ENCODE measurements at places on chromosomes 5 and 9. TPM values are rescaled to one million over a fixed set of nuclear protein-coding genes. Genes with fewer than 3 reads are reported as not detected.

- no peaks in the 10 kb centered on the region for H3K27me3 ChIP-seq
- H3K4me1 ChIP-seq, result peaks cover 2% of the 10 kb centered on the region
- peak overlapping the region; percentile 76 for H3K4me3 ChIP-seq
- H3K27ac ChIP-seq, result peak overlapping the region; percentile 93
- no peak for DNase-seq
Observed at GRCh38 chr9:127876026-127876763, 1.3 kb downstream of the AK1 start.

Gene CDO1
- total RNA-seq, result 24.7 TPM

DNA sequence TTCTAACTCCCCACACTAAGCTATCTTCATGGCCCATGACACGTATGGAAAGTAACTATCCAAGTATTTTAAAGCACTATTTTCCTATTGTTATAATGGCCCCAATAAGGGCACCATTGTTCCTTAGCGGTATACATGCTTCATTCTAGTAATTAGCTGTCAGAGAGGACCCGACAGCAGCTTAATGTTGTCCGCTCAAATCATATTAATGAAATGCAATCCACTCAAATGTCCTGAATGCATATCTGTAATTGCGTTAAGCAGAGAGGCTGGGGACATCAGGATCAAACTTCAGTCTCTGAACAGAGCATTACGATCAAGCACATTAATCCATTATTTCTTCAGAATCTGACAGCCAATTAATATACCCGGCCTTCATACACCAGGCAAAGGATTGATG lies 139.7 kb downstream of the CRB2 start:
- no peak overlapping the region for H3K4me3 ChIP-seq
- H3K4me1 ChIP-seq, result no peaks in the 10 kb centered on the region
- H3K27ac ChIP-seq, result no peak overlapping the region

DNA sequence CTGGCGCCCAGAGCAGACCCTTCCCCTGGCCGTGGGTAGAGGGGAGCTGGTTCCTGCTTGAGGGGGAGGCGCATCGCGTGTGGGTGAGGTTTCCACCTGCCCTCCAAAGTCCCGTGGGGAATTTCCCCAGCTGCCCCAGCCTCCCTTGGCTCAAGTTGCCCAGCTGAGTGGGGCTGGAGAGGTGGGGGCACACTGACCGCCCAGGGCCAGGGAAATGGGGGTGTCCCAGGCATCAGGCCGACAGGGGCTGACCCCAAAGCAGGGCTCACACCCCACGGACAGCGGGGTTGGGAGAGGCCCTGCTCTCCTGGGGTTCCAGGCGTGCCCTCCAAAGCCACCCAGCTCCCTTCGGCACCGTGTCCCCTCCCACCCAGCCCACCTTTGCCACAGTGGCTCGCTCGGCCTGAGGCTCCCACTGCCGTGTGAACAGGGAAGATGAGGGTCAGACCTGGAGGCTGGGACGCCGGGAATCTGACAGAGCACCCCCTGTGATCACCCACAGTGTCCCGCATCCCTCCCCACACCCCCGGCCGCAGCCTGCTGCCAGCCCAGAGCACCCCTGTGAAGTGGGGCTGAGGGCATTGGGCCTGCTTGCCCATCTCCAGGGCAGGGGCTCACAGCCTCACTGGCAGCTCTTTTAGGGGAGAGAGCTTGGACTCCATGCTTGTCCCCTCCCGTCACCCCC lies 933 bp upstream of the EGFL7 start:
- H3K4me1 ChIP-seq, result no peaks in the 10 kb centered on the region
- H3K36me3 ChIP-seq, result peaks cover 20% of the 10 kb centered on the region
- H3K4me3 ChIP-seq, result peak overlapping the region; percentile 66
- H3K27me3 ChIP-seq, result no peaks in the 10 kb centered on the region
- DNase-seq, result no peak

Gene EDIL3
- total RNA-seq, result 9.0 TPM

DNA sequence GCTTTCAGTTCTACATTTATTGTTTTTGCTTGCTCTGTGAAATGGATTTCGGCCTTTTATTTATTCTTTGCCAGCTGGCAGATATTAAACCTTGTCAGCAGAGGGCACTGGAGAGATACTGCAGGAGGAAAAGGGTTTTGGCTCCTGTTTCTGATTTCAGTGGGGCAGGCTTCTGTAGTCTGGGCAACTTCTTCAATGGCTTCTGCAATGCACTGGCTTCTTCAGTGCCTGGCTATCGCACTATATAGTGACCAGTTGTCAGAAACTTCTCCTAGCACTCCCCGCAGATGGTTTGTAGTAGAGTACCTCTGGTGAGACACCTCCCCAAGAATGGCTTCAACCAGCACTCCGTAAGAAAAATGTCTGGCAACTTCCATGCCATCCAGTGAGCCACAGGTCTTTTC lies 3.2 kb upstream of the NFX1 start:
- H3K36me3 ChIP-seq, result peaks cover 16% of the 10 kb centered on the region
- H3K4me3 ChIP-seq, result no peak overlapping the region
- H3K27ac ChIP-seq, result peak overlapping the region; percentile 30
- no peaks in the 10 kb centered on the region for H3K27me3 ChIP-seq
- H3K4me1 ChIP-seq, result peaks cover 26% of the 10 kb centered on the region

Gene NR6A1
- 1.9 TPM for total RNA-seq

DNA sequence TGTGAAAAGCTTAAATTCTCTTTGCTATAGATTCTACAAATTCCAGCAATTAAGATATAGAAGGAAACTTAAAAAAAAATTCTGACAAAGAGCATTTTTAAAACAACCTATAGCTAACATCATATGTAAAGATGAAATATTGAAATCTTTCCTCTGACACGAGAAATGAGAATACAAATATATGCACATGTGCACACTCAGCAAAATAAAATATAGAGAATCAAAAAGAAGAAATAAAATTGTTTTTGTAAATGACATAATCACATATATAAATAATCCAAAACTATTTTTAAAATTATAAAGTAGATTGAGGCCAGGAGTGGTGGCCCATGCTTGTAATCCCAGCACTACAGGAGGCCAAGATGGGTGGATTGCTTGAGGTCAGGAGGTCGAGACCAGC lies 265.1 kb downstream of the IRX2 start:
- H3K36me3 ChIP-seq, result no peaks in the 10 kb centered on the region
- H3K4me1 ChIP-seq, result no peaks in the 10 kb centered on the region
- H3K4me3 ChIP-seq, result no peak overlapping the region
- H3K27me3 ChIP-seq, result no peaks in the 10 kb centered on the region

DNA sequence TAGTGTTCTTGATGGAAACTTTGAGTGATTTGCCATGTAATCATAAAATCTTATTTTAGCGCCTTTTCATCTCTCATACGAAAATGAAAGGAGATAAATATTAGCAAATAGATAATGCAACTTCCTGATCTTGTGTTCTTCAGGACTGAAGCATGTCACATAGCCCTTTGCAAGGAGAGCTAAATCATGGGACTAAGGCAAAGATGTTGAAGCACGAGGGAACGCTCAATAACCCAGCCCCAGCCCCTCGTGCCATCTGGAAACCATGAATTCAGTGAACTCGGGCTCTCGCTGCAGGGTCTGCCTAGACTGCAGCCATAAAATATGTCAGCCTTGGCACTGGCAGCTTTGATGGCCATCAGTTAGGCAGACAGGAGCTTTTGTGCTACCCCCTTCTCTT lies 58.2 kb downstream of the F2RL2 start:
- no peaks in the 10 kb centered on the region for H3K4me1 ChIP-seq
- DNase-seq, result no peak
- H3K27me3 ChIP-seq, result no peaks in the 10 kb centered on the region
- no peak overlapping the region for H3K27ac ChIP-seq
- no peaks in the 10 kb centered on the region for H3K36me3 ChIP-seq

- no peaks in the 10 kb centered on the region for H3K36me3 ChIP-seq
- no peaks in the 10 kb centered on the region for H3K4me1 ChIP-seq
- H3K27me3 ChIP-seq, result no peaks in the 10 kb centered on the region
Observed at GRCh38 chr9:12464910-12465512, 228.2 kb upstream of the TYRP1 start.

Gene PLAC8L1
- not detected for total RNA-seq

DNA sequence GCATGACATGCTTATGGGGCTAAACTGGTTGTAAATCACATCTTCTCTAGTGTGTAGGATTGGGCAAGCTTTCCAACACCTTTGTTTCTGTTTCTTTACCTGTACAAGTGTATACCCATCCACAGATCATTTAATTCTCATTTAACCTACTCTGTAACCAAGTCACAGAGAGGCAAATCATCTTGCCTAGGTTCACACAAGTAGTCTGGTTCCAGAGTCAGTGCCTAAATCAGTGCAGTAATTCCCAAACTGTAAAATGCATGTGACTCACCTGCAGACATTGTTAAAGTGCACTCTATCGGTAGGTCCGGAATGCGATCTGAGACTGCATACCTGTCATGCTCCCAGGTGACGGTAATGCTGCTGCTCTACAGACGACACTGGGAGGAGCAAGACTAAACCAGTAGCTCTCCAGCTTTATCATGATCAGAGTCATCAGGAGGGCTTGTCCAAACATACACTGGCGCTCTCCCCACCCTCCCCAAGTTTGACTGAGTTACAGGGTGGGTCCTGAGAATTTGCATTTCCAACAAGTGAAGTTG lies 107.9 kb upstream of the FREM1 start:
- H3K27ac ChIP-seq, result no peak overlapping the region
- H3K4me3 ChIP-seq, result no peak overlapping the region
- no peaks in the 10 kb centered on the region for H3K27me3 ChIP-seq
- DNase-seq, result no peak
- H3K36me3 ChIP-seq, result no peaks in the 10 kb centered on the region

Gene CFAP90
- total RNA-seq, result not detected

DNA sequence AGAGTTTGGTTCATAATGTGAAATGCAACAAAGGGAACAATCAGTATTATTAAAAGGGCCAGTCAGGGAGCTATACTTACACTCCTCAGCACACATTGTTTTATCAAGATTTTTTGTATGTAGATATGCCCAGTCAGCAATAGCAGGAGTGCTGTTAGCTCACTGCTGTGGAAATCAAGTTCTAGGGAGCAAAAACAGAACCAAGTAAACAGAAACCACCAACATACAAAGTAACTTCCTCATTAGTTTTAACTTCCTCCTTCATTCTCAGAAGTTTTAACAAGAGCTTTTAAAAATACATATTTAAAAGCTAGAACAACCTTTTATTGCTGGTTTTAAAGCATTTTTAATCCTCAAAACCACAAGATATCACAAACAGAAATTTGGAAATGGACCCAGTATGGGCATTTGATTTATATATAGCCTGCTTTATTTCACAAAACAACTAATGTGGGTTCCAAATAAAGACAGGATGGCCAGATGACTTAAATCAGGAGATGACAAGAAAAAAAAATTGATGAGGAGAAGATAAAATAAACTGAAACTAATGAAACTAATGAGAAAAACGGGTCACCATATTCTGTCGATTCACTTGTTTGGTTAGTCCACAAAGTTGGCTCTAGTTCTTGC lies 178.5 kb downstream of the ADAMTS12 start:
- H3K4me3 ChIP-seq, result no peak overlapping the region
- H3K27me3 ChIP-seq, result no peaks in the 10 kb centered on the region
- H3K36me3 ChIP-seq, result no peaks in the 10 kb centered on the region
- H3K27ac ChIP-seq, result peak overlapping the region; percentile 32

Gene MYORG
- total RNA-seq, result 5.4 TPM

DNA sequence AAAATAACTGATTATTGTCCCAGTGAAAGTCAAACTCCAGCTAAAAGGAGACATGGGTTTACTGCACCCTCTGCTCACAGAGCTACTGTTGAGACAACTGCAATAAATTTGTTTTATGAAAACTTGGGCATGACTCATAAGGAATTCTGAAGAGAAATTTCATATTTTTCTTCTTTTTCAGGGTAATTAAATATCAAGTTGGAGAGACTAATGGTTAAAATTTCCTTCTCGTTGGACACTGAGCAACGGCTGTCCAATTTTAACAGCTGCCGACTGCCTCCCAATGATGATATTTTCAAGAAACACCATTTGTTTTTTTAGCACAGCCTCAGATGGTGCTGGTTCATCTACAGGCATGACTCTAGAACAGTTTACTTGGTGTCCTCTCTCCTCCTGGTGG lies 259.2 kb upstream of the RGMB start:
- no peak for DNase-seq
- no peak overlapping the region for H3K4me3 ChIP-seq
- H3K4me1 ChIP-seq, result no peaks in the 10 kb centered on the region

GRCh38 chr9:131628459-131629225 lies 83.3 kb downstream of the PRRT1B start:
- DNase-seq, result no peak
- no peak overlapping the region for H3K4me3 ChIP-seq
- no peaks in the 10 kb centered on the region for H3K27me3 ChIP-seq
- peak overlapping the region; percentile 44 for H3K27ac ChIP-seq
- H3K4me1 ChIP-seq, result peaks cover 50% of the 10 kb centered on the region
- H3K36me3 ChIP-seq, result peaks cover 4% of the 10 kb centered on the region

GRCh38 chr9:123365881-123366528 lies 10.0 kb downstream of the CRB2 start:
- peaks cover 11% of the 10 kb centered on the region for H3K4me1 ChIP-seq
- no peak overlapping the region for H3K4me3 ChIP-seq
- DNase-seq, result no peak
- H3K36me3 ChIP-seq, result no peaks in the 10 kb centered on the region

Gene ACTL7A
- total RNA-seq, result not detected

Gene SH3RF2
- 41.2 TPM for total RNA-seq

GRCh38 chr9:31916591-31917241 lies 467.7 kb upstream of the ACO1 start:
- no peaks in the 10 kb centered on the region for H3K36me3 ChIP-seq
- no peaks in the 10 kb centered on the region for H3K27me3 ChIP-seq
- H3K27ac ChIP-seq, result no peak overlapping the region
- H3K4me1 ChIP-seq, result no peaks in the 10 kb centered on the region
- no peak overlapping the region for H3K4me3 ChIP-seq

- no peaks in the 10 kb centered on the region for H3K27me3 ChIP-seq
- no peak for DNase-seq
- H3K27ac ChIP-seq, result no peak overlapping the region
- peaks cover 8% of the 10 kb centered on the region for H3K36me3 ChIP-seq
- H3K4me3 ChIP-seq, result no peak overlapping the region
- no peaks in the 10 kb centered on the region for H3K4me1 ChIP-seq
Observed at GRCh38 chr5:119190470-119191095, 119.7 kb downstream of the DMXL1 start.

Gene PCDHB4
- total RNA-seq, result 1.6 TPM

Gene EPB41L4B
- 30.4 TPM for total RNA-seq

Measured in right atrium auricular region (tissue), 2 donors.